SW 1271 (cell line): ENCODE measurements at places on chromosomes 5 and 9.

GRCh38 chr9:70172532-70172931 lies 86.2 kb upstream of the SMC5 start:
- no peak for DNase-seq

DNA sequence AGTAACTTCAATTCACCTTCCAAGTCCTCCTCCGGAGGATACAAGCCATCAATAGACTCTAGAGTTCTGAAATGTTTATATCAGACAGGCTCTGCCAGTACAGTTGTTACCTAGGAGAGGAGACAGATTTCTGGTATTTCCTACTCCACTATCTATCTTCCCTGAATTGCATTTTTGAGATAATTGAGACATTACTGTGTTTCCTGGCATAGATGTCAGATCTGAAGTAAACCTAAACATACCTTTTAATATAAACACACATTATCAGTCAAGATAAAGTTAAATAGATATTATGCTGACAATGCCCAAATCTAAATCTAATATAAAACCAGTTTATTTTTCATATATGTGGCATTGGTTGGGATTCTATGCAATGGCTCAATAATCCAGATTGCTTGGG lies 8.2 kb upstream of the TYRP1 start:
- no peak for DNase-seq

GRCh38 chr5:81371354-81371876 lies 22.5 kb downstream of the ACOT12 start:
- no peak for DNase-seq

GRCh38 chr9:6194934-6195333 lies 20.7 kb upstream of the IL33 start:
- no peak for DNase-seq

GRCh38 chr5:159762921-159763320 lies 153.4 kb upstream of the ADRA1B start:
- no peak for DNase-seq
